Stimulated activated CD4-positive, alpha-beta T cell treated with anti-CD3 and anti-CD28 coated beads, TNF-alpha, amount 100 ng/mL, for 4 hours (primary cell): ENCODE measurements at places on chromosomes 3 and 15.

- no peak for DNase-seq
Observed at GRCh38 chr15:53072077-53072476, 281.9 kb upstream of the ONECUT1 start.

- DNase-seq, result no peak
Observed at GRCh38 chr3:194488055-194488742, 1.4 kb upstream of the ATP13A3 start.

DNA sequence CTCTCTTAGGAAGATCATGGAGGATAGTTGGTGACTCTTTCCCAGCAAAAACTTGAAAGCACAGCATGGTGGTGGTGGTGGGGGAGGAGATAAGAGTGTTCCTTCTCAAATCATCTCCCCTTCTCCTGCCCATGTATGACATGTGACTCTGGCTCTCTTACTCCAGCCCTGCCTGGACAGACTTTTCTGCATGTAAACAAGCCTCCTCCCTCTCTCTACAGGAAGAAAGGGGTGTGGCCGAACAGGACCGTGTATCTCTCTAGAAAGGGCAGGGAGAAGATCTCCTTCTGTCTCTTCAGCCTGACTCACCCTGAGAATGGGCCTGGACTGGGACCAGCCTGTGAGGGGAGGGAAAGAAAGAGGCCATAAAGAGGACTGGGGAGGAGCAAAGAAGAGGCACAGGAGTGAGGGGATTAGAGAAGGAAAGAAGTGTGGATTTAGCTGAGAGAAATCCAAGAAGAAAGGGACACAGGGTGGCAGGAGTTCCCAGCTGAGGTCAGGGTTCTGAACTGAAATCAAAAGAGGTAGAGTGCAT lies 1.5 kb downstream of the CELF6 start:
- no peak for DNase-seq

- peak; percentile 38 for DNase-seq
Observed at GRCh38 chr15:85582131-85583079, 202.0 kb downstream of the AKAP13 start.

GRCh38 chr3:64257100-64257755 lies 32.0 kb upstream of the PRICKLE2 start:
- no peak for DNase-seq

DNA sequence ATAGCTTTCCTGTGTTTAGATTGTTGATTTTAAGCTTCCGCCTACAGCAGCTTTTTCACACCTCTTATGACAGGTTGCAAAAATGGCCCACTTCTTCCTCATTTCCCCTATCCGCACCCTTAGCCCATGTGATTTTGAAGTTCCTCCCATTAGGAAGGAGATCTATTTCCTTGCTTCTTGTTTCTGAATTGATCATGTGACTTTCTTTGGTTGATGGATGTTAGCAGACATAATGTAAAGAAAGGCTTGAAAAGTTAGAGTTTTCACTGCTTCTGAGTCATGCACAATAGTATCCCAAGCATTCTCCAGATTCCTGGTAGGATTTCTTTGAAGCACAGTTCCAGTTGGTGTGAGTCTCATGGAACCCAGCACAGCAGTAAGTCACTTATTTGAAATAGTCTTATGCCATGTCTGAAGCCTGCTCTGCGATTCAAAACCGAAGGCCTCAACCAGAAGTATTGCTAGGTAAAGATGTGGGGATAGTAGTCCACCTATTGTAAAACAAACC lies 76.6 kb downstream of the EDEM1 start:
- no peak for DNase-seq

DNA sequence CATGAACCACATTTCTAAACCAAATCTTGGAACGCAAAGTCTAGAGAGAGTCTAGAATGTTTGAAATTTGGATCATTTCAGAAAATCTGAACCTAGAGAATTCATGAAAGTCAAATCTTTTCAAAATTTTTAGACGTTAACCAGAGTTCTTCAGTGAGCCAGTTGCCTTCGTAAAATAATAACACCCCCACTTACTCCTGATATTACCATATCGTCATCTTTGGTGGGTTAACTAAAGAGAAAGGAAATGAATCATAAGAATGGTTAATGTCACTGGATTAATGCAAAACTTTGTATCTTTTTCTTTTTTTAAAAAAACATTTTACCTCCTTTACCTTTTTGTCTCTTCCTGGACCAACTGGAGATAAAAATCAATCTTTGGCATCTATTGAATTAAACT lies 1.2 kb upstream of the ZBED2 start:
- DNase-seq, result no peak

DNA sequence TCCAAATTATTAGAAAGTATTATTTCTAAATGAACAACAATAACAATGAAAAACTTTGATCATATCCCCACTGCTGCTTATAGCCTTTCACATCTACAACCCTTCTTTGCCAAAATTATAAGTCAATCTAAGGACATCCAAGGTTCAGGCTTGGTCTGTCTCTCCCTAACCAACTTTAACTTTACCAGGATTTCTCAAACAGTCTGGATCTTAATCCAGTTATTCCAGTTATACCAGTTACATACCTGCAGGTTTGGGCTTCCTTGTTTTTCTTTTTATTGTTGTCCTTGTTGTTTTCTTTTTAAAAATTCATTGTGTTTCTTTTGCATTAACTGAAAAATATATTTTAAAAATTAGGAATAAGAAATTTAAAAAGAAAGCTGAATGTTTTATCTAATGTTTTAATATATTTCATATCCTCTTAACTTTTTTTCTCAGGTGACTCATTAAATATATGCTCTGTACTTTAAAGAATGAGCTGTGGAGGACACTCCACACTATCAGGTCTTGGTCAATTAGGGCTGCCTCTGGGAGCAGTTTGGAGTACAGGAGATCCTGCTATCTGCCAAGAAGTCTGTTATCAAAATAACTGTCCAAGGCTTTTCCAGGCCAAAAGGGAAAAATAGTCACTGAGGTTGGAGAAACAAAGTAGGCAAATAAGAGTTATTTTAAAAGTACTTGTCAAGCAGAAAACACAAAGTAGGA lies 421.4 kb downstream of the EPHA6 start:
- no peak for DNase-seq

DNA sequence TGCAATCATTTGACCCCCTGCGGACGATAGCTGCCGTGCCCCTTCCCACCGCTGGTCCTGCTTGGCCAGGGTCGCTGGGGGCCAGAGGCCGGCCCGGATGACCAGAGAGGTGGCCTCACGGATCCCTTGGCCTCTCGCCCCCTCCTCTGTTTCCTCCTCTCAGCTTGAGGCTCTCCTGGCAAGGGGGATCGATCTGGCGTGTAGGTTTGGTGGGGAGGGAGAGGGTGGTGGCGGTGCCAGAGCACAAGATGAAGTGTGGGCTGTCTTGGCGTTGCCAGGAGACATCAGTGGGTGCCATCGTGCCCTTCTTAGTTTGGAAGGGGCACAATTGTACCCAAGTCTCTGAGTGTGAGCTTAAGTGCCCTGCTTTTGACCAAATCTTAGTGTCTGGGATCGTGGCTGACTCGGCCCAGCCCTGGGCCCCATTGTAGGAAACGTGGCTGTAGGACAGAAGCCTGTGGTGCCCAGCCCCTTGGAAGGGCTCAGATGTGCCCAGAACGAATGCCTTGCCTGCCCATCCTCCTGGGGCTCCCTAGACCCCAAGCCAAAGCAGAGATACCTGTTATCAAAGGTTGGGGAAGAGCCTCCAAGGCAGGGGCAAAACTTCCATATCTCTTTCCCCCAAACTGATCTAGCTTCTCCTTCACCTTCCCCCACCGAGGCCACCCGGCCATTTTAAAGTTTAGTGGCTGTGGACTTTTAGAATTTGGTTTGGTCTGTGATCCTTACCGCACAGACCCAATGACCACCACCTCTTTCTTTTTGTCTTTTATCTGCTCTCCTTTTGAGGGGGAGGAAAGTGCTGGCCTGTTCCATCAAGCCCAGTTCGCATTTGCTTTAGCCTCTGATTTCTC lies 14.4 kb downstream of the NR2F2 start:
- no peak for DNase-seq

- DNase-seq, result no peak
Observed at GRCh38 chr3:80770106-80771074, 991.1 kb downstream of the GBE1 start.

DNA sequence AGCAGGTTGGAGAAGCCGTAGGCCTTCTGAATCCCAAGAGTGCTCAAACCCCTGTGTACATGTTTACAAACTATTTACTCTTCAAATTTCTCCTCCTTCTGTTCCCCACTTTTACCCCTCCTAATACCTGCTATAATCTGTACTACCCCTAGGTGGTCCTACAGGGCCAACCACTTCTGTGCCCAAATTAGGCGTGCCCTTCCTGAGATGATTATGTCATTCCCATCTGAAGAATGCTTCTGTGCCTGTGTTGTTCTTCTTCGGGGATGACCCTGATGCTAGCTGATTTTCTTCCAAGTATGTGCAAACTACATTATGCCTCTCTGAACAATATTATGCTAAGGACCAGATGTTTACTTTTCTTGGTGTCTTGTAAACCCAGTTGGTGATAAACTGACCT lies 20.5 kb downstream of the RBP2 start:
- DNase-seq, result no peak

DNA sequence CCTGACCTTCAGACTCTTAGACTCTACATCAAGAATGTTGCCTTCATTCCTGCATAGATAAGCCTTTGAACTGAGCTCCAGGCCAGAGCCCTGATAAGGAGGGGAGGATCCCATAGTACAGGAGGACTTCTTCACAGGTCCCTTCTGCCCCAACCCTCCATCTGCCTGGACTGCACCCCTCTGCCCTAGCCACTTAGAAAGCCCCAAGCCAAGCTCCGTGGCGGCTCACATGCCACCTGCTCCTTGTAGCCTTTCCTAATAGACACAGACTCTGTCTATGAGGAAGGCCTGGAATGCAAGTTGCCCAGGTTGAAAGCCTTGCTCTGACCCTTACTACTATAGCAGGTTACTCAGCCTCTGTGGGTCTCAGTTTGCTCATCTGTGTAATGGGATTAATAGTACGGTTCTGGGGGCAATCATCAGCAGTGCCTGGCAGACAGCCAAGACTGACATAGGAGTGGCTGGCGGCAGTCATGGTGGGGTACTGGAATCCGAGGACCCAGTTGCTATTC lies 11.6 kb downstream of the PCSK6 start:
- DNase-seq, result no peak

DNA sequence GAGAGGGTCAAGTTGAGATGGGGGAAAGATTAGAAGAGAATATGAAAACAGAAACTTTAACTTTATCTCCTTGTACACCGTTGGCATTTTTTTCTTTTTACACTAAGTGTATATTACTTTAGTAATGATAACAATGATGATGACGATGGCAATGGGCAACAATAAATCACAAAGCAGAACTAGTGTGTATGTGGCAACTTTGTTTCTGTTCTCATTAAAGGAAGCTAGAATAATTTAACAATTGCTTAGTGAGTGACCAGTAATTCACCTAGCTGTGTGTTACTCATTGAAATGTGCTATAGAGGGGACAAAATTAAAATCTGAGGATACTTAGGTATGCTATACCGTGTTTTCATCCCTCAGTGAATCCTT lies 318.5 kb upstream of the TBL1XR1 start:
- DNase-seq, result no peak

DNA sequence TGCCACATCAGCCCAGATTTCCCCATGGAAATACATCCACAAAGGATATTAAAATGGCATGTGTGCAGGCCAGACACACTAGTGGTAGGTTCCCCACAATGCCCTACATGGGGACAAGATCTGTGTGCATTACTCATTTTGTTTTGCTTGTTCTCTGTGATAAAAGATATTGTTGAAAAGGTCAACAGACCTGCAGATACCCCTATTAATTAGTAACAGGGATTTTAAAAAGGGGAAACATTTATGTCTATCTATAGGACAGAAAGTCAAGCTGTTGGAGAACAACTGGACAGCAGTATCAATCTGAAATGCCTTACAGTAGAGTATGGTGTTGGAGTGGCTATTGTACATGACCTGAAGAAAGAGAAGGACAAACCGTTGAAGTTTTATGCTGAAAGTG lies 596.0 kb upstream of the GRM7 start:
- DNase-seq, result no peak

- DNase-seq, result no peak
Observed at GRCh38 chr3:71478568-71478967, 105.0 kb downstream of the FOXP1 start.

GRCh38 chr3:48475188-48475587 lies 28.7 kb downstream of the ATRIP start:
- no peak for DNase-seq

DNA sequence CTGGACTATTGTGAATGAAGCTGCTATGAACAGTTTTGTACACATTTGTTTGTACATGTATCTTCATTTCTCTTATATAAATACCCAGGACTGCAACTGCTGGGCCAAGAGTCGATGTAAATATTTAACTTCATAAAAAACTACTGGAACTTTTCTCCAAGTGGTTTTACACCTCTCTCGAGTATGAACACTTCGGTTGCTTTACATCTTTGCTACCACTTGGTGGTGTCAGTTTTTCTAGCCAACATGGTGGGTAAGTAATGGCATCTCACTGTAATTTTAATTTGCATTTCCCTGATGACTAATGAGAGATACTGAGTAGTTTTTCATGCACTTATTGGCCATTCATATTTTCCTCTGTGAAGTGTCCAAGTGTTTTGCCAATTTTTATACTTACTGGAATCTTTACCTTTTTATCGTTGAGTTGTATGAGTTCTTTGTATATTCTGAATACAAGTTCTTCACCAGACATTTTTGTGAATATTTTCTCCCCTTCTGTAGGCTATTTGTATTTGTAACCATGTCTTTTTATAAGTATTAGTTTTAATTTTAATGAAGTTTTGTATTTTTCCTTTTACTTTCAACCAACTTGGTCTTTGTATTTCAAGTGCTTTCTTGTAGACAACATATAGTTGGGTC lies 44.4 kb downstream of the PCOLCE2 start:
- no peak for DNase-seq
